ENCODE measurements at places on chromosomes 7 and 10.

DNA sequence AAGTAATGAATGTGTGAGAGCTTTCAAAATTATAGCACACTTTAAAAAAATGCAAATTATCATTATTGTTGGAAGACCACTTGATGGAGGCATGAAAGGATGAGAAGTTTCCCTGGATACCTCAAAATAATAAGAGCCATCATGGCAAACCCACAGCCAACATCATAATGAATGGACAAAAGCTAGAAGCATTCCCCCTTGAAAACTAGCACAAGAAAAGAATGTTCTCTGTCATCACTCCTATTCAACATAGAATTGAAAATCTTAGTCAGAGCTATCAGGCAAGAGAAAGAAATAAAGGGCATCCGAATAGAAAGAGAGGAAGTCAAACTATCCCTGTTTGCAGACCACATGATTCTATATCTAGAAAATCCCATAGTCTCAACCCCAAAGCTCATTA, 887.2 kb upstream of the LRRTM3 start:
- no peak for DNase-seq

DNA sequence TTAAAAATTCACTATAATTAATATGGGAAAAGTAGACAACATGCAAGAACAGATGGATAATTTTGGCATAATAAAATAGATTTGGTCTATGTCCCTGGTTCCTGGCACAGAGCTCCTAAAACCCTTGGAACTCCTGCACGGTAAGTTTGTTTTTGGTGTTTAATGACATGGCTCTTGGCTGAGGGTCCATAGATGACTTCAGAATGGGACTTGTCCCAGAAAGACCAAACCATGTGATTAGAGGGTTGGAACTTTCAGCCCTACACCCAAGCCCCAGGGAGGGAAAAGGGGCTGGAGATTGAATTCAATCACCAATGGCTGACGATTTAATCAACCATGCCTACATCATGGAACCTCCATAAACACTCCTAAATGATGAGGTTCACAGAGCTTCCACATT, 12.6 kb upstream of the GSDME start:
- DNase-seq: no peak

DNA sequence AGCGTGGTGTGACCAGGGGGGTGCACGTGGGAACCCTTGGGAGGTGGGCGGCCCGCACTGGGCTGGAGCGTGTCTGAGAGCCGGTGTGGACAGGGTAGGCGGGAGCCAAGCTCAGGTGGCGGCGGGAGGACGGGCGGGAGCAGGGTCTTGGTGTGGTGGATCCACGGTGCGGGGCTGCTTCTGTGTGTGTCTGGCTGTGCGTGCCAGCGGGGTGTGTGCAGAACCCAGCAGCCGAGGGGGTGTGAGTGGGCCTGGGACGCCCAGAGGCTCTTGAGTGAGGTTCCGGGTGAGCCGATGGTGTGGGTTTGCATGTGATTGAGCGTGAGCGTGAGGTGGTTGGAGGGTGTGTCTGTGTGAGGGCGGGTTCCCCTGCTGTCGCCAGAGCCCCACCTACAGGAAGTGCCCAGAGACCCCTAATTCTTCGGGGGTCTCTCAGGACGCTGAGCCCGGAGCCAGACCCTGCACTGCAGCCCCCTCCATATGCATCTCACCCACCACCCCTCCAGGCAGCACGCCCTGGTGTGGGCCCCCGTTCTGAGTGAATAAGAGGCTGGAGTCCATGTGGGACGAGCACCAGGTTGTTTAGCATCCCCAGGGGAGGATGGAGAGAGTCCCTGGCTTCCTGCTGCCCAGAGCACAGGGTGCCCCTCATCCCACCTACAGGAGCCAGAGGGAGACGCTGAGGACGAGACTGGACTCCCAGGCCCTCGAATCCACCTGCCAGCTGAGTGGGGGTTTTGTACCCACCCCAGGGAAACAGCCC, 78.2 kb downstream of the ELFN1 start:
- DNase-seq: no peak

DNA sequence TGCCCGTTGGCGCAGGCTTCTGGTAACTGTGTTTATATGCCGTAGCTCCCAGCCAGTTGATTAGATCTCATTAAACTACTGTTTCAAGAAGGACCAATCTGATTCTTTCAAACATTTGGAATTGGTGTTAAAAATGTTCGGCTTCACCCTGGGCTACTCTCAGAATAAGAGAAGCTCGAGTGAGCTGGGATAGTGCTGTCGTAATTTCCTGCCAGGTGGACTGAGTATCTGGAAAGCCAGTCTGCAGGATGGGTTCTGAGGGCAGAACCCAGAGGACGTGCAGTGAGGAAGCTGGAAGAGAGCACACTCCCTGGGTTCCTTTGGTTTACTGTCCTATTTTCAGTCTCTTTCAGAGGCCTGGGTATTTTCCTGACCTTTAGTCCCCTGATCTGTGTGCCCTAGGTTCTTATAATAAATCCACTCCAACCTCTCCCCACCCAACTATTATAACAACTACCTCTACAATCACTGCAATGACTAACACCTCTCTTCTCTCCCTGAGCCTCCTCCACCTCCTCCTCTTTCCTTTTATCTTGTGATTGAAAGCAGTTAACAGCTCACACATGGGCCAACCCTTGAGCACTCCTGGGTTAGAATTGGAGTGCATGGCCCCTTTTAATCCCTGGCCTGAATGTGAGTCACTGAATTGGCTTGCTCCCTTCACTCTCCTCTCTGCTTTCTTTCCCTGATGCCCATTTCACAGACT, 63.0 kb downstream of the AOAH start:
- no peak for DNase-seq

- no peak for DNase-seq
These were observed 3.5 kb downstream of the DMTF1 start for GRCh38 chr7:87155788-87156187.

- no peak for DNase-seq
These were observed 56.9 kb upstream of the WNT16 start for GRCh38 chr7:121271916-121272315.

DNA sequence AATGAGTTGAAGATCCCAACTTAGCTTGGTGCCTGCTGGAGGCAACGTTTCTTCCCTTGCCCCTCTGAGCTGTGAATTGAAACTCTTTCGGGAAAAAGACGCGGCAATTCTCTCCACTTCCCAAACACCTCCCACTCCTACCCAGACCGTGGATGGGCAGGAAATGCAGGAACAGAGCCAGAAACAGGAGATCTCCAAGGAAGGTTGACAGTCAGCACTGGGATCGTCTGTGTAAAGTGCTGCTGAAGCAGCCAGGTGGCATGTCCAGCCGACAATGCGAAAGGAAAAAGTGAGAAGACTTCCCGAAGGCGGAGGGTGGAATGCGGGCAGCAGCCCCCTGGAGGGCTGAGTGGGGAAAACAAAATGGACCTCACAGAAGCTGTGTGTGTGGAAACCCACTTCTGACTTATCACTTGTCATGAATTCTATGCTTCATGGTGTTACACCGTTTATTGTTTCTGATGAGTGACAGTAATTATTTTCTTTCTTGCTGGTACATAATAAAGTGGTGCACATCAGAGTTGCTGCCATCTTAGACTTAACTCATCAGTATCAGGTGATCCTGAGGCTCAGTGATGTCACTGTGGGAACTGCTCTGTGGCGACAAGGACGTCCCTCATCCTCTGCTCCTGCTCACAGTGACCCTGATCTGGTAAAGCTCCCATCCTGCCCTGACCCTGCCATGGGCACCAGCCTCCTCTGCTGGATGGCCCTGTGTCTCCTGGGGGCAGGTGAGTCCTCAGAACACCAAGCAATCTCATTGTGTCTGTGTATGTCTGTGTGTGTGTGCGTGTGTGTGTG, 220.5 kb upstream of the PRSS1 start:
- peak; percentile 27 for DNase-seq

GRCh38 chr10:132193907-132194552, 7.3 kb downstream of the DPYSL4 start:
- DNase-seq: no peak

- DNase-seq: no peak
These were observed 91.1 kb downstream of the VOPP1 start for GRCh38 chr7:55481155-55481554.

DNA sequence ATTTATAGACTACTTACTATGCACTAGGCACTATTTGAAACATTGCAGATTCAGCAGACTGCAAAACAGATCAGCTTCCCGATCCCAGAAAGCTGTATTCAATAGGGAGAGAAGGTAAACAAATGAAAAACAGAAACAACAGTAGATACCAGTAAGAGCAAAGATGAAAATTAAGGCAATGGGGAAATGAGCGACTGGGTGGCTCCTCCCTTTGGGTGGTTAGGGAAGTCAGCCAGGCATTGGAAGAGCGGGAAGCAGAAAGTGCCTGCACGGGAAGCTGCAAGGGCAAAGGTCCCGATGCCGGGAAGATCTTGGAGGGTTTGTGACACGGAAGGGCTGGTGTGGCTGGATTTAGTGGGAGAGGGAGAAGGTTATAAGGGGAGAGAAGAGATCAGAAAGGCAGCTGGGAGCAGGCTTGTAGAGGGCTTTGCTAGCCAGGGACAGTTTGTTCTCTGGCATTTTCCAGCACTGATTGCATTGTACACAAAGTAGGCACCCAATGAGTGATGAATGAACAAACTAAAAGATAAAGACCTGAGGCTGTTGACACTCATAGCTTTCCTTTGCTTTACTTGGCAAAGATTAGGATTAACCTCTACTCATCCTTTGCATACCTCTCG, 67.8 kb downstream of the NAMPT start:
- no peak for DNase-seq

DNA sequence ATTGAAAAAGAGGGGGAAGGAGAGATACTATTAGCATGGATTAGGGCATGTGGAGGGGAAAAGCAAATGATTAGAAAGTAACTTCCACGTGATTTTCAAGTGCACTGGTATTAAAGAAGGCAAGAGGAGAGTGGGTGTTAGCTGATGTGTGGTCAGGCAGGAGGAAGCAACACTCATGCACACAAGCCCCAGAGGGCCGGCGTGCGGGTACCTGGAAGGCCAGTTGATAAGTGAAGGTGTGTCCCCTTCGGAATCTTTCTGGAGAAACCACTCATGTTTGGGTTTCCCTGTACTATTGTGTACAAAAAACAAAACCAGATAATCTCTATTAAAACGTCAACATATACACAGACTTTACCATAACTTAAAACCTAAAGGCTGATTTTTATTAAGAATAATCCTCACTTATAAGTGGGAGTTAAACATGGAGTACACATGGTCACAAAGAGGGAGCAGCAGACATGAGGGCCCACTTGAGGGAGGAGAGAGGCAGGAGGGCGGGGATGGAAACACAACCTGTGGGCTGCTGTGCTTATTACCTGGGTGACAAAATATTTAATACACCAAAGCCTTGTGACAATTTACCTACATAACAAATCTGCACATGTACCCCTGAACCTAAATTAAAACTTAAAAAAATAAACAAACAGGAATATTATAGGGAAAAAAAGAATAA, 98.9 kb downstream of the SVIL start:
- DNase-seq: no peak

GRCh38 chr7:4960363-4960762, 1.4 kb upstream of the MMD2 start:
- DNase-seq: no peak

- no peak for DNase-seq
These were observed 890.2 kb upstream of the KCND2 start for GRCh38 chr7:119382726-119383125.

GRCh38 chr7:28806841-28807240, 151.3 kb downstream of the TRIL start:
- DNase-seq: no peak

GRCh38 chr10:116043861-116044260, 229.1 kb downstream of the GFRA1 start:
- no peak for DNase-seq

- DNase-seq: no peak
These were observed 315.3 kb downstream of the TYW1 start for GRCh38 chr7:67311901-67312300.

DNA sequence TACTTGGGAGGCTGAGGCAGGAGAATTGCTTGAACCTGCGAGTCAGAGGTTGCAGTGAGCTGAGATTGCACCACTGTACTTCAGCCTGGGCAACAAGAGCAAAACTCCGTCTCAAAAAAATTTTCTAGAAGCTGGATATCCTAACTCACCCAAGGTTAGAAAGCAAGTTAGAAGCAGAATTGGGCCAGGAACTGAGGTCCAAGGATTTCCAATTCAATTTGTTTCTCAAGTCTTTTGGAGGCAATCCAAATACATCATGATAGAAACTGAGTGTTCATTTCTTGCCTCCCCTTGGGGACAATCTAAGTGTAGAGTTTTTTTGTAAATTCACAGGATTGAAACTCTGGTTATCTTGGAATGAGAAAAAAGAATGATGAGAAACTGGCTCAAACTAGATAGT, 45.5 kb downstream of the LAMB1 start:
- DNase-seq: no peak

DNA sequence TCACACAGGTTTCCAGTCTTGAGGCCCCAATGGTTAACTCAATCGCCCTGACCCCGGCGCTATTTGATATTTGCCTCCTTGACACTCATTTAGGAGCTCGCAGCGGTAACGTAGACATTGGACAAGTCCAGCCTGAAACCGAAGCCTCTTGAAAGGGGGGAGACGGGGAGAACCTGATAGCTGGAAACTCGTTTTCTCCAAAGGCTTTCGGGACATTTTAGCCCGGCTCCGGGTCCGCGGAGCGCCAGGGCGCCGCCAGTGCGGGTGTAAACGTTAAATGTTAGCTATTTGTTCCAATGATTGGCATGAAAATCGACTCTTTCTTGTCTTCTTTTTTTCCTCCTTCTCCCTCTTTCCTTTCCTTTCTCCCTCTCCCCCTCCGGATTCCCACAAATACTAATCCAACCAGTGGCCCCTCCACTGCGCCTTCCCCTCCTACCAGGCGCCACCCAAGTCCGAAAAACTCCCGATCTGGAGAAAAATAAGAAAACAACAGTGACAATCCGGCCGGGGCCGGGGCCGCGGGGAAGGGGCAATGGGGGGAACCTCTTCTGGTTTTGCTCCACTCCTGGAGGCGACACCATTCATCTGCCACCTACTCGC, 17.2 kb upstream of the GATA3 start:
- no peak for DNase-seq

- no peak for DNase-seq
These were observed 154.7 kb downstream of the ARID5B start for GRCh38 chr10:62056219-62056618.

- no peak for DNase-seq
These were observed 424.0 kb downstream of the PLXNA4 start for GRCh38 chr7:132152131-132152889.

GRCh38 chr7:22771872-22772228, 44.9 kb downstream of the IL6 start:
- no peak for DNase-seq

DNA sequence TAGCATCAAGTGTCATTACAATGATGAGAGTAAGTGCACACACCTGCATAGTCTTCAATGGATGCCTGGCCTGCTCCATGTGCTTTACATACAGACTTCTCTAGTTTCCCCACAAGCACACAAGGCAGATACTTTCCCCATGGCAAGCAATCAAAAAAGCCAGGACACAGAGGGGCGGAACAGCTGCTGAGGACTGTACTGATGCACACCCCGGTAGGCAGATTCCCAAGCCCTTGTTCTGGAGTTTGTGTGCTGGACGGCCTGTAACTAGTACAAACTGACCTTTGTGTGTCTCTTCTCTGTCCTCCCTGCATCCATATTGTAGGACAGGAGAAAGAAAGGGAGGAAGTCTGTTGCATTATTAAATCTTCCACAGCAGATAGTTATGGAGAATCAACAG, 25.8 kb downstream of the UBE2D4 start:
- DNase-seq: no peak
